ENCODE measurements at places on chromosomes 1 and 21. TPM values are rescaled to one million over a fixed set of nuclear protein-coding genes. Genes with fewer than 3 reads are reported as not detected.
A peak's percentile ranks its signal among the peaks of the same experiment; 100 is the strongest.

LCE6A gene
- not detected for total RNA-seq

DMRTA2 gene
- not detected for total RNA-seq

CR1 gene
- total RNA-seq, result 3.7 TPM

DNA sequence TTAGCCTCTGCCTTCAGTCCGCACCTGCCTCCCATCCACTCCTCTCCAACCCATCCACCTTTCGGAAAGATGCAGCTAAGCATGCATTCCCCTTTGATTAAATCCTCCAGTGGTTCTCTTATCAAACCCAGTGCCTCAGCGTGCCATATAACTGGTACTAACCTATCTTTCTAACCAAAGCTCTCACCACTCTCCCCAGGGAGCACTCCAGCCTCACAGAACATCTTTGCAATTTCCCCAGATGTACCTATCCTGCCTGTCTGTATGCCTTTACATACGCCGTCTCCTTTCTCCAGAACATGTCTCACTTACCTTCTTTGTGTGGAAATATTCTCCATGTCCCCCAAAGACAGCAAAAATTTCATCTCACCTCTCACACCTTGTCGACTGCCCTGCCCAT, 80.0 kb downstream of the SLC25A24 start:
- H3K27ac ChIP-seq, result peak overlapping the region; percentile 8
- H3K36me3 ChIP-seq, result no peaks in the 10 kb centered on the region
- H3K27me3 ChIP-seq, result no peaks in the 10 kb centered on the region
- H3K4me3 ChIP-seq, result no peak overlapping the region
- DNase-seq, result no peak

GRCh38 chr21:28922368-28922767, 70.3 kb downstream of the LTN1 start:
- no peaks in the 10 kb centered on the region for H3K4me1 ChIP-seq
- no peaks in the 10 kb centered on the region for H3K36me3 ChIP-seq
- no peak overlapping the region for H3K27ac ChIP-seq
- H3K4me3 ChIP-seq, result no peak overlapping the region
- DNase-seq, result no peak
